H1 (cell line): ENCODE measurements at places on chromosomes 7 and 10.

DNA sequence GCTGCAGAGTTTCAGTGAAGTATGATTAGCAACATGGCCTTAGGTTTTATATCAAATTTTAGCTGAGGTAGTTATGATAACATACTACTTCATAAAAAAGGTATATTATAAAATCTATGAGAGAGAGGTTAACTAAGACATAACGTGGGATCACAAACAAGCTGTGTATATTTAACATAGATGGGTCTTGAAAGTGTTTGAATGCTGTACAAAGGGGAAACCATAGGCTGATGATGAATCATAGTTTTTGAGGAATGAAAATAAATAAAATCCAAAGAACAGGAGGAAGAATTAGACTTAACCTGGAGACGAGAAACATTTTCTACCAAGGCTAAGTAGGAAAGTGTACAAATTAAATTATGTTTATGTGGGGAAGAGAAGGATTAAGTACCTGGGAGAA, 119.0 kb downstream of the GNAI1 start:
- no peak for DNase-seq

DNA sequence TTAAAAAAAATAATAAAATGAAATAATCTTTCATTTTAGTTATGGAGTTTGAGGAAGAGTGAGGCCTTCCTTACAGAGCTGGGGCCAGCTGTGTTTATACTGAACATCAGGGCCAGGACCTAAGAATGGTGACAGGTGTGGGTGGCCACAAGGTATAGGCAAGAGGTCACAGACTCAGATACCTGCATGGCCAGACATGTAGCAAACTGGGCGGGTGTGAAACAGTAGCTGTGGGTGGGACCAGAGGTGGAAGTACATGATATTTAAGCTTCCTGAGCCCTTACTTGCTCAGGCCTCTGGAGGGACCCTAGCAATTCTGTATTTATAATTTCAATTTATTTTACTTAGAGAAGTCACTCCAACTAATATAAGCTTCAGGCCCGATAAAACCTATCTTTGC, 27.7 kb upstream of the CAMK1D start:
- DNase-seq = no peak

DNA sequence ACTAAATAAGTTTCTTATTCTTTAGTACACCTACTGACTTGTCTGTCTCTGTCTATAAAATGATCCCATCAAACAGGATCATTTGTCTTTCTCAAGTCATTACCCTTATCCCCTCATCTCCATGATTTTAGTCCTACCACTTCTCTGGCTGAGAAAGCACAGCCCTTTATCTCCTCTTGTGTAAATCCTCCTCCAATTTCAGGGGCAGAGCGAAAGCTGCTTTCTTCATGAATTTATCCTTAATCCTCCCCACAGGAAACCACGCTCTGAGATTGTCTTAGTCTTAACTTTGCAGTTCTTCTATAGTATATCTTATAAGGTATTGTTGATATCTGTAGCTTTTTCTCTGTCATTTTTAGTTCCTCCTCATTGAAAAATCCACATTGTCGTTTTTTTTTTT, 239.7 kb upstream of the PLXDC2 start:
- DNase-seq = no peak

DNA sequence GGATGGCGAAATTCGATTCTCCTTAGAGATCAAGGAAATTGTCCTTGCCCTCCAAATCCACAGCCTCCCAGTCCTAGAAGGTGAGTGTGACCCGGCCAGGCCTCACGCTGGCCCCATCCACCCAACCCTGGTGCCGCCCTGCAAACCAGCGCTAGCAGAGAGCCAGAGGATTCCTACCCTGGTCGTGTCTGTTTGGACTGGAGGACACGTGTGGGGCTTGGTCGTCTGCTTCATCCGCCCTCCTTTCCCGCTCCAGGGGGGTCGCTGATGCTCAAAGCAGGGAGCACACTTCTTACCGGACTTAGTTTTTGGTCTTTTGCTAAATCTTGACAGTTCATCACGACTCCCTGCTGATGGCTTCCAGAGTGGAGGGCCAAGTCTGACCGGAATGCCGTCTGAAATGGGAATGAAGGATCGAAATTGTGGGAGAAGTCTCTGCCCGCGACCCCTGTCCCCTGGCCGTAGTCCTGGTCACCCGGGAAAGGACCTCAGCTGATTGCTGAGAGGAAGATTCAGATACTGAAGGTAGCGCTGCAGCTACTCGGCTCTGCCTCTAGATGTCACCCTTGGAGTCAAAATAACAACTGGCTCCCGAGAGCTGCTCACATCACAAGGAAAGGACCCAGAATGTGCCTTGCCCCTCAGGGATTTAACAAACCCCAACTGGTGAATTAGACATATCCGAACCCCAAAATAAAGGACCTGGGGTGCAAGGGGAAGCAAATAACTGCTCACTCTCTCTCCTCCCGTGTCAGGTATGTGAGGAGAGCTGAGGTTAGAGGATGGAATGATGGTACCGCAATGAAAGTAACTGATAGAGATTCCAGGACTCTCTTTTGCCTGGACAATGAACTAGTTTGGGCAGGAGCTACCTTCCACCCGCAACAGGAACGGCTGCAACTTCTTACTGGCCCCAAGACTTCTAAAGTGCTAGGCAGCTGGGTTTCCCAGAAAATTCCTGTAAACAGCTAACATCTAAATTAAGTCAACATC, 23.5 kb upstream of the ORC5 start:
- DNase-seq = no peak

DNA sequence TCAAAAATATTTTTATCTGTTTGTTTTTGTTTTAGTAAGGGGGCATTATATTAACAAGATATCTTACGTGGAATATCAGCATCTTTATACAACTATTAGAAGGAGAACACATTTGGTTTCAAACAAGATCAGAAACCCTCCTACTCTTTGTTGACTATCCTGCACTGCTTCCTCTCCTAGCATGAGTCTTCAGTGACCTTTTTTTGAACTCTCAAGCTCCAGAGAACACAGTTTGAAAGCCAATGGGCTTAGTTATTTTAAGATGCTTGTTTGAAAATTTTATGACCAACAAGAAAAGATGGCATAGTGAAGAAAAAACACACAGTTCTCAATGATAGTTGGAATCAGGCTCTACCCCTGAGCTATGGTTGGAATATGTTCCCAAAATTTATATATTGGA, 37.2 kb upstream of the RTKN2 start:
- DNase-seq = no peak

GRCh38 chr7:135074096-135074495, 73.8 kb upstream of the TMEM140 start:
- no peak for DNase-seq

- no peak for DNase-seq
These were observed 45.1 kb upstream of the SGCE start for GRCh38 chr7:94700926-94701554.

DNA sequence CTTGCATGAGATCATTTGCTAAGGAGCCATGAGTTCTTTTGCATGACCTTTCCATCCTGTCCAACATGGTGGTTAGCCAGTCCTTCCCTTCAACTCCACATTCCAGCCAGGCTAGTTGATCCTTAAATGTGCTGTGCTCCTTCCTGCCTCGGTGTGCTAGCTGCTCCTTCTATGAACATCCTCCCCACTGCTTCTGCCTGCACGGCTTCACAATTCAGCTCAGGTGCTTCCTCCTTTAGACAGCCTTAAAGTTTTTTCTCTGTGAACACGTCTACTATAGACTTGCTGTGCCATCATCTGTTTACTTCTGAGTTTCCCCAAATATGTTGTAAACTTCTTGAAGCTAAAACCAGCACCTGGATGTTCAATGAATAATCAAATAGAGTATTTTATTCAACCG, 95.5 kb downstream of the OTUD1 start:
- no peak for DNase-seq

DNA sequence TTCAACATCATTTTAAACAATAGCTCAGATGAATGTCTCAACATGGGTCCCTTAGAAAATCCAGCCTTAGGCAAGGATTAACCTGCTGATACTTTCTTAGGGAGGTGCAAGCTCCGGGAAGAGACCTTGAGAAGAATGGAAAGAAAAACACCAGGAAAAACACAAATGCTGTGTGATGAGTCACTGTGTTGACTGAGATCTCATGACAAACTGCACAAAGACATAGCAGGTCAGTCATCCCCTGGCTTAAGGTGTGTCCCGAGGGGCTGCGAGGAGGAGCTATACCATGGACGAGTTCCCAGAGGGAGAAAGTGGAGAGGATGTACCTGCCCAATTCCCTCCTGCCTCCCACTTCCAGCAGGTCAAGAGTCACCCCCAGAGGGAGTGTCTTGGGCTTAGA, 98.0 kb downstream of the TEX36 start:
- DNase-seq = no peak

- no peak for DNase-seq
These were observed 622.5 kb downstream of the ANKRD7 start for GRCh38 chr7:118846977-118847376.

DNA sequence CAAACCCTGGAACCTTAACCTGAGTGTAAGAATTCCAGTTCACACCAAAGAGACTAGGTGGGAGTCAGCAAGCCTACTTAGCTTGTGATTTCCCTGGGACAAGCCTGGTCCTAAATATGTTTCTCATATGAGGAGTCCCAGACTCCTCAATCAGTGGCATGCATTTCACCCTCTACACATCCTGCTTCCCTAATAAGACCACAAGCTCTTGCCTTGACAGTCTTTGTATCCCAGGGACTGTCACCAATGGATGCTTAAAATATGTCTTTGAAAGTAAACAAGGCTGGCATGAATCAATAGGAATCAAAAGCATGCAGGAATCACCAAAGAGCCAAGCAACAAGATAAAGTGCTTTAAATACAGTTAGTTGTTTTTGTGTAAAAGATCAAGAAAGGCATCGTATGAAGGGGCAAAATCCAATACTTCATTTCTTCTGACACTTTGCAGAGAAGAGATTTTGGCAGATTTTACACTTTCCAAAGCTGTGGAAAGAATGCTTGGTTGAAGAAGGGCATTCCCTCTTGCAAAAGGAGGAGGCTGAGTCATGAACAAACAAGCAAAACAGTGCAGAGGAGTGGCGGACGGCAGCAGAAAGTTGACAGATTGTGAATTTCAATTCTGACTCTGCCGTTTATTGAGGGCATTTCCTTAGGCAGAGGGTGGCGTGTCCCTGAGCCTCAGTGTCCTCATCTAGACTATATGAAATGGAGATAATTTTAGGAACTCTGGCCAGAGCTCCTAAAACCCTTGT, 8.5 kb upstream of the NFE2L3 start:
- no peak for DNase-seq
